ENCODE measurements at places on chromosomes 2 and 18. TPM values are rescaled to one million over a fixed set of nuclear protein-coding genes. Genes with fewer than 3 reads are reported as not detected.
A peak's percentile ranks its signal among the peaks of the same experiment; 100 is the strongest.

ALS2 gene
- 9.9 TPM for total RNA-seq

GATA6 gene
- total RNA-seq: 114 TPM

FIGN gene
- total RNA-seq: 3.4 TPM

GRCh38 chr2:101981504-101981903, 10.3 kb upstream of the IL1R2 start:
- H3K27me3 ChIP-seq: no peaks in the 10 kb centered on the region
- H3K4me1 ChIP-seq: no peaks in the 10 kb centered on the region
- no peak for DNase-seq
- no peak overlapping the region for H3K27ac ChIP-seq

DNA sequence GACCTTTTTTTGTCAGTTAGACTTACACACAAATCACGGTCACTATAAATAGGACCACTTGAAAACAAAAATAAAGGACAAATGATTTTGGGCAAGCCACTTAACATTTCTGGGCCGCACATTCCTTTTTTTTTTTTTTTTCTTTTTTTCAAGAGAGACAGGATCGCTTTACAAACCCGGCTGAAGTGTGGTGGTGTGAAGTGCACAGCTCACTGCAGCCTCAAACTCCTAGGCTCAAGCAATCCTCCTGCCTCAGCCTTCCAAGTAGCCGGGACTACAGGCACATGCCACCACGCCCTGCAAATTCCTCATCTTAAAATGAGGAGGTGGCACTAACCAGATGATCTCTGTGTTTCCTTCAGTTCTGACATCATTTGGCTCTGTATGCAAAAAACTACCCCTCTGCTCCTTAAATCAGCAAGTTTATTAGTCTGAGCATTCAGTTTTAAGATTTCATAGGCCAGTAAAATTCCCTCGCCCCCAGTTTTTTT, 28.3 kb upstream of the MRO start:
- H3K4me3 ChIP-seq: no peak overlapping the region
- no peak for DNase-seq
- H3K36me3 ChIP-seq: no peaks in the 10 kb centered on the region
- no peaks in the 10 kb centered on the region for H3K27me3 ChIP-seq
- H3K4me1 ChIP-seq: peaks cover 9% of the 10 kb centered on the region
- H3K27ac ChIP-seq: no peak overlapping the region

DNA sequence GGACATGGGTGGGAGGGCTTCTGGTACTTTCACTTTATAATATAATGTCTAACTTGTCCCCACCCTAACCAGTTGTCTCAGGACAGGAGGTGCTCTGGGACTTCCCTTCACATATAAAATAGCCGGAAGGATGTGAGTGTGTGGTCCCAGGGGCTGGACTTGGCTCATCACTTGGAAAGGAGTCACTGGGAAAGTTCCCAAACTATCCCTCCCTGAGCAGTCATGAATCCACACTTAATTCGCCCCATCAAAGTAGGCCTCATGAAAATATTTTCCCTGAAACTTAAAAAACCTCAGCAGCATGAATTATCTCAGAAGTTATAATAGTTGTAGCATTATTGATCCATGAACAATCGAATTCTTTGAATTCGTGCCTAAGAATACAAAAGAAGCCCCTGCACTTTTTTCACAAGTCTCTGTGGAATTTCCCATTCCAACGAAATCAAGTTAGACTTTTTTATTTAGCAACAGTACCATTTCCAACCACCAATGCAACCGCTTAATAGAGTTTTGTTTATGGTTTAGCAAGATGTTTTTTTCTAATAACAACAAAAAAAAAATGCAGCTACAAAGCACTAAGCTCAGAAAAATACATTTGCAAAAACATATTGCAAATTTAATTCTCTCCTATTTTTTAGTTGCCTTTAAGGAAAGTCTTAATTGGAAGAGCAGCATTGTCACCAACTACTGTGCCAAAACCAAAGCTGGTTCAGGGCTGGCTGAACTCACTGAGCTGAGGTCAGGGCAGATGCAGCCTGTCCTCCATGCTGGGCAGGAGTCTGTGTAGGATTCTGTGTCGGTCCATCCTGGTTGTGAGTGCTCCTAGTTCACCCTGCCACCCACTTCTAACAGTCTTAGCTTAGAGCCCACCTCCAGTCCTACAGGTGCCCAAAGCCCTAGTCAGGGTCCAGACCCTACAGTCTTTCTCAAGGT, 68.8 kb upstream of the SPTBN1 start:
- no peak overlapping the region for H3K4me3 ChIP-seq
- no peaks in the 10 kb centered on the region for H3K36me3 ChIP-seq
- H3K27ac ChIP-seq: no peak overlapping the region
- no peaks in the 10 kb centered on the region for H3K4me1 ChIP-seq
- peak; percentile 38 for DNase-seq

GRCh38 chr2:149430743-149431736, 100.7 kb downstream of the LYPD6 start:
- H3K36me3 ChIP-seq: no peaks in the 10 kb centered on the region
- H3K4me3 ChIP-seq: no peak overlapping the region
- no peaks in the 10 kb centered on the region for H3K4me1 ChIP-seq
- DNase-seq: no peak
- no peaks in the 10 kb centered on the region for H3K27me3 ChIP-seq
- H3K27ac ChIP-seq: no peak overlapping the region

DNA sequence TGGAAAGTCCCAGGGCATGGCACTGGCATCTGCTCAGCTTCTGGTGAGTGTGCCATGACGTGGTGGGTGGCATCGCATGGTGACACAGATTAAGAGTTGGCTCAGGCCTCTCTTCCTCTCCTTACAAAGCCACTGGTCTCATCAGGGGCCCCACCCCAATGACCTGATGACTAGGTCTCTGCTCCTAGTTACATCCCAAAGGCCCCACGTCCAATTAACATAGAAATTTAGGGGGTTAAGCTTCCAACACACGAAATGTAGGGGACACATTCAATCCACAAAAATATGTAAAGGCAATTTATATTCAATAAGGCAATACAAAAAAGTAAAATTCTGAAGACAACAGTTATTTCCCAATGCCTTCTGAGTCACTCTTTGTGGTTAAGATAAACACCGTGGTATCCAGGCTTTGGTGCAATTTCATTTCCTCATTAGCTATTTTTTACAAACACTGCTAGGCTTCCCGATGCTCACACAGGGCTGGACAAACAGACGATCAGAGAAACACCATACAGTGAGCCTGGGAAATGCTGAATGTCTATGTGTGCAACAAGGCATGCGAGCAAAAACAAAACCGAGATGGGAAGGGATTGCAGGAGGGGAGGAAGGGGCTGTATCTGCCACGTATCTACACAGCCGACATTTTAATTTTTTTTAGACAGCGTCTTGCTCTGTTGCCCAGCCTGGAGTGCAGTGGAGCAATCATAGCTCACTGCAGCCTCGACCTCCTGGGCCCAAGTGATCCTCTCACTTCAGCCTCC, 67.2 kb downstream of the MBP start:
- no peak overlapping the region for H3K4me3 ChIP-seq
- peaks cover 21% of the 10 kb centered on the region for H3K4me1 ChIP-seq
- H3K36me3 ChIP-seq: no peaks in the 10 kb centered on the region

GRCh38 chr2:35114765-35115164, 1240.8 kb upstream of the CRIM1 start:
- H3K4me3 ChIP-seq: no peak overlapping the region
- no peaks in the 10 kb centered on the region for H3K36me3 ChIP-seq
- no peaks in the 10 kb centered on the region for H3K4me1 ChIP-seq
- H3K27me3 ChIP-seq: no peaks in the 10 kb centered on the region
- DNase-seq: no peak

- DNase-seq: no peak
- no peak overlapping the region for H3K27ac ChIP-seq
- no peaks in the 10 kb centered on the region for H3K4me1 ChIP-seq
- H3K27me3 ChIP-seq: no peaks in the 10 kb centered on the region
Observed at GRCh38 chr2:83016343-83017110, 1442.6 kb downstream of the SUCLG1 start.

- H3K27me3 ChIP-seq: no peaks in the 10 kb centered on the region
- H3K27ac ChIP-seq: no peak overlapping the region
- no peak overlapping the region for H3K4me3 ChIP-seq
- no peak for DNase-seq
- no peaks in the 10 kb centered on the region for H3K4me1 ChIP-seq
Observed at GRCh38 chr2:121664713-121665112, 15.5 kb upstream of the CLASP1 start.

- H3K4me1 ChIP-seq: peaks cover 23% of the 10 kb centered on the region
- no peaks in the 10 kb centered on the region for H3K27me3 ChIP-seq
- H3K36me3 ChIP-seq: no peaks in the 10 kb centered on the region
- no peak overlapping the region for H3K27ac ChIP-seq
- DNase-seq: no peak
- H3K4me3 ChIP-seq: no peak overlapping the region
Observed at GRCh38 chr2:69631402-69631801, 12.1 kb downstream of the AAK1 start.

DNA sequence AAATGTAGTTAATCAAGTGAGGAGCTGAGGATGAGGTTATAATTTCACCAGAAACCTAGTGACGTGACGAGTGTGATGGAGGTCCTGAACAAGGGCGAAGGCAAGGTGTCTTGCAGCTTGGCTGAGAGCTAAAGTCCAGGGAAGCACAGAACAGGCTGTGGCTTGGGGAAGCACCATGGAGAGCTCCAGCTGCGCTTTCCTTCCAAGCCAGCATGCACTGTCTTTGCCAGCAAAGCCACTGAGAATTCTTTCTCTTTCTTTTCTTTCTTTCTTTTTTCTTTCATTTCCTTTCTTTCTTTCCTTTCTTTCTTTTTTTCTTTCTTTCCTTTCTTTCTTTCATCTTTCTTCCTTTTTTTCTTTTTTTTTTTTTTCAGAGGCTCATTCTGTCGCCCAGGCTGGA, 239.3 kb downstream of the FBXO15 start:
- DNase-seq: no peak
- H3K27ac ChIP-seq: no peak overlapping the region
- H3K36me3 ChIP-seq: no peaks in the 10 kb centered on the region
- H3K4me1 ChIP-seq: no peaks in the 10 kb centered on the region
- no peaks in the 10 kb centered on the region for H3K27me3 ChIP-seq

- no peaks in the 10 kb centered on the region for H3K4me1 ChIP-seq
Observed at GRCh38 chr2:195029804-195030654, 627.0 kb upstream of the SLC39A10 start.

DNA sequence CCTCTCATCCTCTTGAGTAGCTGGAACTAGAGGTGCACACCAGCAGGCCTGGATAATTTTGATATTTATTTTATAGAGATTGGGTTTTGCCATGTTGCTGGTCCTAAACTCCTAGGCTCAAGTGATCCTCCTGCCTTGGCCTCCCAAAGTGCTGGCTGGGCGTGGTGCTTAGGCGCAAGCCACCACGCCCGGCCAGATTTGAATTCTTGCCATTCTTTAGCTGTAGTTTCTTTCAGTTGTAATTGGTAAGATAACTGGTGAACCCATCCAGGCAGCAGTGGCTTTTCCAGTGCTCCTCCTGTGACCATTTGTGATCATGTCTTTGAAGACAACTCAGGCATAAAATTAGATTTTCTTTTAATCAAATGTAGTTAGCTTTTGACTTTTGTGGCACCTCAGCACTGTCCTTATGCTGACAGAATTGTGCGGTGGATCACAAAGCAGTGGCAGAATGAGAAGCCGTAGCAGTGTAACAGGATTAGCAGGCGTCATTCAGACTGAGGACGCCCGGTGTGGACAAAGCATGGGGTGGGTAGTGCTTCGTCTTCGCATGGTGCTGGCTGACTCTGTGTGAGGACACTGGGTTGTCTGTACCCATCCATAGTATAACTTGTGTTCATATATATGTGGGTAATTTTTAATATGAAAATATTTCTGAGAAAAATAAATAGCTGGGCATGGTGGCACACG, 30.0 kb upstream of the TOGARAM2 start:
- H3K27me3 ChIP-seq: no peaks in the 10 kb centered on the region
- peaks cover 14% of the 10 kb centered on the region for H3K36me3 ChIP-seq
- DNase-seq: no peak
- H3K27ac ChIP-seq: peak overlapping the region; percentile 58

- no peak overlapping the region for H3K27ac ChIP-seq
- no peak for DNase-seq
- H3K36me3 ChIP-seq: no peaks in the 10 kb centered on the region
- H3K4me3 ChIP-seq: no peak overlapping the region
- peaks cover 6% of the 10 kb centered on the region for H3K4me1 ChIP-seq
Observed at GRCh38 chr18:79878741-79879378, 72.6 kb downstream of the SLC66A2 start.

DNA sequence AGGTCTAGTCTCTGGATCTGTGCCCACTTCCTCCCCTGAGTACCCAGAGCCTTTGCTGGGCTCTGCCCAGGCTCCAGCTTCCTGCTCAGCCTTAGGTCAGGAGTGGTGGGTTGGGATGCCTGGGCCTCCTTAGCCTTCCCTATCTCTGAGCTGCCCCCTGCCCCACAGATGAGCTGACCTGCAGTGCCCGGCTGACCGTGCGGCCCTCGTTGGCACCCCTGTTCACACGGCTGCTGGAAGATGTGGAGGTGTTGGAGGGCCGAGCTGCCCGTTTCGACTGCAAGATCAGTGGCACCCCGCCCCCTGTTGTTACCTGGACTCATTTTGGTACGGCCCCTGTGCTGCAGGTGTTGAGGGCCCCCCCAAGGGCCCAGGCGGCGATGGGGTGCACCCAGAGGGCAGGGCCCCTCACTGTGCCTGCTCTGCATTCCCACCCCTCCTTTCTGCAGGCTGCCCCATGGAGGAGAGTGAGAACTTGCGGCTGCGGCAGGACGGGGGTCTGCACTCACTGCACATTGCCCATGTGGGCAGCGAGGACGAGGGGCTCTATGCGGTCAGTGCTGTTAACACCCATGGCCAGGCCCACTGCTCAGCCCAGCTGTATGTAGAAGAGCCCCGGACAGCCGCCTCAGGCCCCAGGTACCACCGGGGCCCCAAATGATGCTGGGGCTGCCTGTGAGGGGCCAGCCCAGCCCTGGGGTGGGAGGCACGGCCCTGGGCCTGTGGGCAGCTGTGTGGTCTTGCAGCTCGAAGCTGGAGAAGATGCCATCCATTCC, 30.1 kb upstream of the GMPPA start:
- no peaks in the 10 kb centered on the region for H3K27me3 ChIP-seq
- no peaks in the 10 kb centered on the region for H3K4me1 ChIP-seq
- no peak for DNase-seq
- no peak overlapping the region for H3K4me3 ChIP-seq
- no peaks in the 10 kb centered on the region for H3K36me3 ChIP-seq

DNA sequence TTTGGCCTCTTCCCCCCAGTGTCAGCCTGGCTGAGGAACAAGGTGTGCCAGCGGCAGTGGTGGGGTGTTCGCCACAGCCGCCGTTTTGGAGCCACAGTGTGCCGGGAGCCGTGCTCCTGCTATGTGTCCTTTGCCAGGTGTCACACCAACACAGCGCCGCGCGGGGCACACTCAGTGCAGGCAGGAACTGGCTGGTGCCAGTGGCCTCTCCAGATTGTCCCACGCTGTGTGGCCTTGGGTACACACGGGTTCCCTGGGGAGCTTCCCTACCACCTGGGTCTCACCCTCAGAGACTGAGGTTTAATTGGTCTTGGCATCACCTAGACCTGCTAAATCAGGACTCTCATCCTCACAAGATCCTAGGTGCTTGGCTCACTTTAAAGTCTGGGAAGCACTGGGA, 171.6 kb downstream of the LDLRAD4 start:
- no peaks in the 10 kb centered on the region for H3K36me3 ChIP-seq
- no peaks in the 10 kb centered on the region for H3K4me1 ChIP-seq
- H3K27ac ChIP-seq: no peak overlapping the region
- no peak for DNase-seq

GRCh38 chr2:180705122-180705521, 275.3 kb upstream of the UBE2E3 start:
- H3K4me3 ChIP-seq: no peak overlapping the region
- no peaks in the 10 kb centered on the region for H3K36me3 ChIP-seq
- H3K4me1 ChIP-seq: no peaks in the 10 kb centered on the region
- H3K27ac ChIP-seq: no peak overlapping the region
- DNase-seq: no peak

Data from body of pancreas (tissue), 4 donors.